Smooth muscle cell of the pulmonary artery (primary cell): ENCODE measurements at places on chromosomes 5 and 9. TPM values are rescaled to one million over a fixed set of nuclear protein-coding genes. Genes with fewer than 3 reads are reported as not detected.

EGR1 gene
- total RNA-seq, result 3.8 and 7.8 TPM in 2 replicates

PRPF4 gene
- 28.2 and 32.5 TPM in 2 replicates for total RNA-seq

HNRNPK gene
- total RNA-seq, result 367 and 491 TPM in 2 replicates

IFNB1 gene
- not detected in 2 replicates for total RNA-seq

NEUROG1 gene
- not detected in 2 replicates for total RNA-seq

LAMC3 gene
- total RNA-seq, result 0.30 and 0.33 TPM in 2 replicates

OGN gene
- 12.8 and 24.7 TPM in 2 replicates for total RNA-seq

PCDHB6 gene
- total RNA-seq, result 0.20 and 0.36 TPM in 2 replicates

HSD17B3 gene
- total RNA-seq, result not detected in 2 replicates

ARHGEF39 gene
- 0.26 and 0.83 TPM in 2 replicates for total RNA-seq

IFNA4 gene
- total RNA-seq, result not detected in 2 replicates

ORM1 gene
- not detected in 2 replicates for total RNA-seq

TMEM252 gene
- not detected in 2 replicates for total RNA-seq

GGTA1 gene
- total RNA-seq, result 0.10 and 0.20 TPM in 2 replicates

PRR16 gene
- 7.7 and 8.5 TPM in 2 replicates for total RNA-seq

TRPM3 gene
- 4.5 and 9.9 TPM in 2 replicates for total RNA-seq

ADAMTSL2 gene
- total RNA-seq, result 2.0 and 10.6 TPM in 2 replicates

GABRA6 gene
- total RNA-seq, result not detected in 2 replicates

DDX4 gene
- not detected in 2 replicates for total RNA-seq

SPATA31C2 gene
- total RNA-seq, result not detected in 2 replicates

SPATA6L gene
- total RNA-seq, result 0.39 and 0.46 TPM in 2 replicates

OR1L8 gene
- not detected in 2 replicates for total RNA-seq

ANXA2R gene
- total RNA-seq, result 1.8 and 2.3 TPM in 2 replicates

FSD1L gene
- total RNA-seq, result 5.0 and 6.0 TPM in 2 replicates

SUB1 gene
- 74.0 and 104 TPM in 2 replicates for total RNA-seq

OR1Q1 gene
- total RNA-seq, result 0.59 TPM in 1 of 2 replicates, not detected in the other

TTF1 gene
- 7.2 and 8.0 TPM in 2 replicates for total RNA-seq

GNAQ gene
- 41.3 and 42.4 TPM in 2 replicates for total RNA-seq

PLPP6 gene
- total RNA-seq, result 5.9 and 6.6 TPM in 2 replicates

IFNA21 gene
- not detected in 2 replicates for total RNA-seq

LCN1 gene
- total RNA-seq, result 0.20 and 0.43 TPM in 2 replicates

TMEM174 gene
- not detected in 2 replicates for total RNA-seq

REEP2 gene
- total RNA-seq, result 11.2 and 29.8 TPM in 2 replicates

TTC16 gene
- 0.07 TPM in 1 of 2 replicates, not detected in the other for total RNA-seq
